ENCODE measurements at places on chromosomes 6 and 20. TPM values are rescaled to one million over a fixed set of nuclear protein-coding genes. Genes with fewer than 3 reads are reported as not detected.

FITM2 gene
- 10.5 TPM for total RNA-seq

DNA sequence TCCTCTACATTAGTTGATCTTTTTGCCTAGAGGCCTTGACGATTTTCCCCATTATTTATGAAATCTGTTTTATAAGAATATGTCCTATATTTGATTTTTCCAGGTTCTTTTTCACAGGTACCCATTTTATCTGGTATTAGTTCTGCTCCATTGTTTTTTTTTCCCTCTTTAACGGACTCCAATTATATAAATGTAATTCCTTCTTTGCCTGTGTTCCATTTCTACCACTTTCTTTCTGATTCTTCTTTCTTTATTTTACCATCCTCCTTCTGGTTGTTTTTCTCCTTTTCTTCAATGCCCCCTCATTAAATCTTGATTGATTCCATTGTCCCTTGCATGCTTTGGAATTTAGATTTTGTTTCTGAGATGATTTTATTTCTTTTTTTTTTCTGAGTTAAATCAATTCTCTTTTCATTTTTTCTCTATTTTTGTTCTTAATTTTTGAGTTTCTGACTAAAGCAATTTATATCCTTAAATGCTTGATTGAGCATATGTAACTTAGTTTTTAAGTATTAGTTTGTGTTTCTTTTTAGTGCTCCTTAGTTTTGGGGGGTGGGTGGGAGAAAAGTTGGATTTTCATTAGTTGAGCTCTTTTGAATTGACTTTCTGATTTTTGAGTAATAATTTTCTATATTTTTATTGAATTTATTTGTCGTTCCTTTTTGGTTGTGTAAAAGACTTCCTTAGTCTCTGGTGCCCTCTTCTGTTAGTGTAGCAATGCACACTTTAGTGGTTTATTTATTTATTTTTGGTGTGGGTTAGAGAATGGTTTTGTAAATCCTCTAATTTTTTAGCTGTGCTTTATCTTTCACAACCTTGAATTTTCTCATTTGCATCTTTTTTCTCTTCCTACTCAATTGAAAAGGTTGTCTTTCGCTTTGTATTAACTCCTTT lies 140.8 kb downstream of the FARS2 start:
- no peak for DNase-seq
- H3K36me3 ChIP-seq: no peaks in the 10 kb centered on the region
- H3K4me1 ChIP-seq: no peaks in the 10 kb centered on the region
- no peaks in the 10 kb centered on the region for H3K27me3 ChIP-seq
- H3K27ac ChIP-seq: no peak overlapping the region
- no peak overlapping the region for H3K4me3 ChIP-seq

POLR1C gene
- total RNA-seq: 24.5 TPM

GRCh38 chr6:26218824-26219223 lies 131.6 kb downstream of the HFE start:
- no peak for DNase-seq
- no peaks in the 10 kb centered on the region for H3K36me3 ChIP-seq
- peaks cover 79% of the 10 kb centered on the region for H3K27me3 ChIP-seq
- no peaks in the 10 kb centered on the region for H3K4me1 ChIP-seq
- no peak overlapping the region for H3K4me3 ChIP-seq

DNA sequence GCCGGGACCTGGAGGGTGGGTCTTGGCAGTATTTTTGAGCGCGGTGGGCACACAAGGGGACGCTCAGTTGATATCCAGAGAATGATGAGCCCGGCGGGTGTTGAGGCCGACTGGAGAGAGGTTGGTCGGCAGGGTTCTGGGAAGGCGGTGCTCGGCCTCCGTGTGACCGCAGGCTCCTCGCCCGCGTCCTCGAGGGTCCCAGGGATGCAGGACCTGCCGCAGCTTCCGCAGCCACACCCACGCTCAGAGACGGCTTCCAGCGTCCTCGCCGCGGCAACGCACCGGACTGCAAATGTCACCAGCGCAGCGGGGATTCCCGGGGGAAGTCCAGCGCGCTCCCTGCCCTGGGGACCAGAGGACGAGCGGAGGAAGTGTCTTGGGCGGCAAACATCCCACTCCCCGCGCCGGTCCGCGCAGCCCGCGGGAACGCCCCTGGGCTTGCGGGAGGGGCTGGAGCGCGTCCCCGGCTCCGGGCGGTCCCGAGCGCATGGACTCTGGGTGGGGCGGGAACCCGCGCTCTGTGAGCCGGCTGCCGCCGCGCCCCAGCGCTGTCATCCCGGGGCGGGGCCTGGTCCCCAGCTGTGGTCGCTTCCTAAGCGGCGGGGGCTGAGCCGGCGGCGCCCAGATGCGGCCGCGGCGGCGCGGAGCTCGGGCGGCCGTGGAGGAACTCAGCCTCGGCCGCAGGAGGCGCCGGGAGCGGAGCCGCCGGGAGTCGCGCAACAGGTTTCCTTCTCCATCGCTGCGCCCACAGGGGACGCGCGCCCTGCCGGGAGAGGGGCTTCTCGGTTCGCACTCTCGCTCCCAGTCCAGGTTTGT lies at the start of gene STX11:
STX11 (plus strand) TSS at position 624 of the 816 bp plus-strand sequence. CDS start 36,111 bp downstream, outside the sequence.
- H3K27me3 ChIP-seq: no peaks in the 10 kb centered on the region
- peak within 1 kb of the TSS; percentile 73 for H3K27ac ChIP-seq
- H3K4me1 ChIP-seq: peaks cover 21% of the 10 kb centered on the region
- peak within 1 kb of the TSS; percentile 49 for H3K4me3 ChIP-seq
- peak; percentile 21 for DNase-seq
- no peaks in the 10 kb centered on the region for H3K36me3 ChIP-seq

DNA sequence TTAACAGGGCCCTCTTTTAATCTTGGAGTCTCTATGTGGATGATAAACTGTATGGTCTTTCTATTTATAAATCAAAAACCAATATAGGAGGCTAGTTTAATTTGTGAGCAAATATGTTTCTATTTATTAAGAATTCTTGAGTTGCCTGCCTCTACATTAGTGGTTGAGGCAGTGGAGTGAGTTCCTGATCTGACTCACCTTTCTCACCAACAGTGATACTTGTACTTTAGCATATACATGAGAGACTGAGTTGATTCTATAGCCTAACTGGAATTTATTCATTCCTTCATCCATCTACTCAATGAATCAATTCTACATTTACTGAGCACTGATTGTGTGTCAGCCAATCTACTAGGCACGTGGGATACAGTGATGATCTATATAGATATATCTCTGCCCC lies 126.9 kb downstream of the TRMT11 start:
- H3K36me3 ChIP-seq: no peaks in the 10 kb centered on the region
- no peaks in the 10 kb centered on the region for H3K4me1 ChIP-seq
- no peak overlapping the region for H3K27ac ChIP-seq
